ENCODE measurements at places on chromosomes 6 and 20. TPM values are rescaled to one million over a fixed set of nuclear protein-coding genes. Genes with fewer than 3 reads are reported as not detected.
A peak's percentile ranks its signal among the peaks of the same experiment; 100 is the strongest.

GRCh38 chr6:16504609-16505008, 256.7 kb downstream of the ATXN1 start:
- no peak for DNase-seq

DNA sequence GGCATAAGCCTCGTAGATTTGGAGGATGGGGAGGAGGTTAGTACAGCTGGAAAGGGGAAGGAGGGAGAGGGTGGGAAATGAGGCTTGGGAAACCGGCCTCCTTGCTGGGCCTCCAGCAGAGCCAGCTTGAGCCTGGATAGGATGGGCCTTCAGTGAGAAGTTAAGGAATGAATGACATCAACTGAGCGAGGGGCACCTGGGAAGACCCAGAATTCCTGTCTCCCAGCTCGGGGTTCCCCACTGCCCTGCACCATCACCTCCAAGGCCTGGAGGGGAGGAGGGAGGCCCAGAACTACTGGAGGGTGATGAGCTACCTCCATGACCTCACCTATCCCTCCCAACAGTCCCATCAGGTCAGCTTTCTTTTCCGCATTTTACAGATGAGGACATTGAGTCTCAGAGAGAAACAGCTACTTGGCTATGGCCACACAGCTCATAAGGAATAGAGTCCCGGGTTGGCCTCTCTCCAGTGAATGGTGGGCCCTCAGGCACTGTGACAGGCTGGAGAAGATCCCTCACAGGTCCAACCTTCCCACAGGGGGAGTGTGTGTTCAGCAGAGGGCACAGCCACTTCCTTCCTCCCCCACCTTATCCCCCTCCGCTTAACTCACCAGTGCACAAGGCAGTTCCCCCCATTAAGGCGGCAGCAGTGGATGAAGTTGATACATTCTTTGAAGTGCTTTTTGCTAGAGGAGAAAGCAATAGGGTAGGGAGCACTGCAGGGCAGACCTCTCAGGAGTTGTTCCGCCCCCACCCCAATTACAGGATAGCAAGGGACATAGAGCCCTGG, 6.8 kb downstream of the DUSP15 start:
- DNase-seq: no peak

GRCh38 chr6:136487759-136488425, 62.3 kb downstream of the MAP7 start:
- DNase-seq: peak; percentile 7

- no peak for DNase-seq
Observed at GRCh38 chr6:143575440-143575839, 63.9 kb upstream of the FUCA2 start.

GRCh38 chr6:67757465-67758033, 877.5 kb upstream of the ADGRB3 start:
- DNase-seq: no peak

GRCh38 chr6:121437851-121438651, 2.6 kb downstream of the GJA1 start:
- DNase-seq: no peak

DNA sequence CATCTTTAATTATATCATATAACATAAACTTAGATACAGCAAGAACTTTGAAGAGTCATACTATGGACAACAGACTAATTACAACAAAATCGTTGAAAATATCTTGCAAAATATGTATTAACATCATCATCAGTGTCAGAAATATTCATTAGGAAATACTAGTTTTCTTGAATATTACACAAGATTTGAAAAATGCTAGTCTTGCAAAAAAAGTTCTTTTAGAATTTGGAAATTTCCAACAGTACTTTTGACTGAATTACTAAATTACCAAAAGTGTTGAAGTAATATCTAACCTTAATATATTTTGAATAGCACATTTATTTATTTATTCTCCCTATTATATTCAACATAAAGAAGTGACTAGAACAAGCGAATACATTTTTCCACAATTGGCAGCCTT, 1224.8 kb upstream of the EYS start:
- DNase-seq: no peak

- no peak for DNase-seq
Observed at GRCh38 chr20:62244644-62245108, 6.4 kb downstream of the OSBPL2 start.

GRCh38 chr6:79468116-79468515, 69.1 kb downstream of the LCA5 start:
- no peak for DNase-seq

DNA sequence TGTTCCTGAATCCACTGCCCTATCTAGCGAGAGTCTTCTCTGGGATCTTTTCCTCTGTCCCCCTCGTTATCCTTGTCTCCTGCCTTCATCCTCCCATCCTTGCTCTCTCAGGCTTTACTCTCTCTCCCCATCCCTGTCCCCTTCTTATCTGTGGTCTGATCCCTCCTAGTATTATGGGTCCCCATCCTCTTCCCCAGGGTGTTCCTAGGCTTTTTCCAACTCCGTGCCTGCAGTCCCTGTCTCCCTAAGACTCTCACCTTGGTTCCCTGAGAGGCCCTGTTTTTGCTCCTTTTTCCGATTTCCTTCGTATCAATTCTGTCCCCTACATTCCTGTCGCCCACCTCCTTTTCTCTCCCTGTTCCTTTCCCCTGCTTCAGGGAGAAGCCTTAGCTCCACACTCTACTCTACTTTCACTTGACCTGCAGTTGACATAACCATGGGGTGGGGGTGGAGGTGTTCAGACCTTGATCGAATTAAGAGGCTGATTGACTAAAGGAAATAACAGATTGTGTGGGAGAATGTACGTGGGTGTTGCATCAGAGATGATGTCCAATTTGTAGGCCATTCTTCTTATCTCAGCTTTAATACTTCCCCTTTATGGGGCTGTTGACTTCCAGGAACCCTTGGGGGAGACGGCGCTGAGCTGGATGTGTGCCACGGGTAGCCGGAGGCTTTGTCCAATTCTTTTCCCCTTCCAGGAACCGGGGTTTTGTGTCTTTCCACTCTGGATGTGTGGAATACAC, 905 bp downstream of the PPARD start:
- DNase-seq: no peak

- no peak for DNase-seq
Observed at GRCh38 chr6:54516321-54516720, 208.1 kb downstream of the TINAG start.

GRCh38 chr20:3890398-3890751, 1.2 kb downstream of the PANK2 start:
- no peak for DNase-seq

The CST5 gene
- not detected for polyA plus RNA-seq

The RHAG gene
- polyA plus RNA-seq: not detected

The PXDC1 gene
- polyA plus RNA-seq: 24.0 TPM

The NKX2-2 gene
- polyA plus RNA-seq: not detected

The FERMT1 gene
- 1.1 TPM for polyA plus RNA-seq

The PLN gene
- polyA plus RNA-seq: 0.10 TPM

Data from BJ (cell line).